Caco-2 (cell line): ENCODE measurements at places on chromosomes 6 and 20. TPM values are rescaled to one million over a fixed set of nuclear protein-coding genes. Genes with fewer than 3 reads are reported as not detected.

The CSNK2B gene
- 219 and 221 TPM in 2 replicates for total RNA-seq

The FAM83B gene
- total RNA-seq: 16.9 and 21.1 TPM in 2 replicates

The SCUBE3 gene
- 1.3 and 1.5 TPM in 2 replicates for total RNA-seq

The BCAS4 gene
- total RNA-seq: 23.1 and 29.9 TPM in 2 replicates

The LGSN gene
- total RNA-seq: 10.8 and 13.2 TPM in 2 replicates

GRCh38 chr6:92967362-92967761 lies 452.0 kb downstream of the EPHA7 start:
- no peak for DNase-seq

GRCh38 chr20:3400260-3401155 lies 7.0 kb downstream of the DNAAF9 start:
- DNase-seq: no peak

GRCh38 chr6:13941902-13942301 lies 17.1 kb downstream of the RNF182 start:
- DNase-seq: no peak

DNA sequence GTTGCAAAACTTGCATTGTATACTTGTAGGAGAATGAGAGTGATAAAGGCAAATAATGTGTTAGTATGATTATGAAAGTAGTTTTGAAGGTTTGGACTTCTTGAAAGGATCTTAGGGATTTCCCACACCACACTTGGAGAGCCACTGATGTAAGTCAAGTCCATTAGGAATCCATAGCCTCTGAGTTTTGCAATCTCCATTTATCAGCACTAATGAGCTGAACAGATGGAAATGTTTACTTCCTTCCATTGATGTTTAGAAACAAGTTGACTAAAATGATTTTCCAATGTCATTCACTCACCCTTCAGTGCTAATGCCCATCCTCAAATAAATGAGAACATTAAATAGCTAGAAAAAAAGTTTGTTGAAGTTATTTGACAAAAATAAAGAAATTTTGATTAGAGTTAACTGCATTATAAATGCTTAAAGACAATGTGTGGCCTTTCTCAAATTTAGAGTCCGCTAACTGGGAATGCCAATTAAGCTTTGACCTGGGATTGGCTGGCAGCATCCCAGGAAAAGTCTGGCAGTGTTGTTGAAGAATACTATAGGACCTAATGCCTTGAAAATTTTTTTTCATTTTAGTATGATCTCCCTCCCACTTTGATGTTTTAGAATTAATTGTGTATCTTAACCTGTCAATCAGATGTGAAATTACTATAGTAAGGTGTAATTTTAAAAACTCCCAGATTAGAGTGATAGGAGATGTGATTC lies 68.0 kb downstream of the SLC35F1 start:
- no peak for DNase-seq

DNA sequence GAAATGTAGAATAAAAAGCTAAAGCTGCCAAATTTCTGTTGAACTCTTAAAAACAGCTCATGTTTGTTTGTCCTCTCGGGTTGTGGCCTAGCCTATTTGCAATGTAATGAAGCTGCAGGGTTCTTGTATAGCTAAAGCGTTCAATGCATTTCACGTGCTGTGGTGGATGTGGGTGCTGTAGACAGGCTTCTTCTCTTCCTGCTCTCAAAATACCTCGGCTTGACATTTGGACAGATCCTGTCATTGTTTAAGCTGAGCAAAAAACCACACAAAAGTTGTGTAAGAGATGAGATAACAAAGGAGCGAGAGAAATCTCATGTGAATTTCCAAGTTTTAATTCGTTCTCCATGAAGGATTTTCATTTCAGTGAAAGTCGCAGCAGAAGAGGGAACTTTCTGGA lies 196.3 kb upstream of the UST start:
- no peak for DNase-seq

- no peak for DNase-seq
Measured at GRCh38 chr20:48984575-48985219, 61.4 kb upstream of the CSE1L start.
